Activated CD4-positive, alpha-beta T cell treated with anti-CD3 and anti-CD28 coated beads, Interleukin-2, amount 50 U/mL, for 48 hours (primary cell): ENCODE measurements at places on chromosomes 5 and 9.
A peak's percentile ranks its signal among the peaks of the same experiment; 100 is the strongest.

DNA sequence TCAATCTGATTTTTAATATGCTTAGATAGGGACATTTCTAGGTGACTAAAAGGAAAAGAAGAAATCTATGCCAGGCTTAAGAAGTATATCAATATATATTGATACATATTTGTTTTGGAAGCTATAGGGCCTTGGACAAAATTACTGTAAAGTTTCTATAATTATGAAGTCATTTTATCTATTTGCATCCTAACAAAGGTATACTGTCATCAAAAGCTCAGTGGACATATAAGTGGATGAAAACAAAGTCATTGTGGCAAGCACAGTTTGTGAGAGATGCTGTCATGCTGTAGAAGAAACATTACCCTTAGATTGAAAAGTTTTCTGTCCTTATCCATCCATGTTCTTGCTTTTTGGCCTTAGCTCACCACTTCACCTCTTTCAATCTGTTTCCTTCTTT, 140.3 kb upstream of the SPEF2 start:
- no peak for DNase-seq

- DNase-seq: no peak
Measured at GRCh38 chr9:127537792-127538191, 74.3 kb upstream of the STXBP1 start.

DNA sequence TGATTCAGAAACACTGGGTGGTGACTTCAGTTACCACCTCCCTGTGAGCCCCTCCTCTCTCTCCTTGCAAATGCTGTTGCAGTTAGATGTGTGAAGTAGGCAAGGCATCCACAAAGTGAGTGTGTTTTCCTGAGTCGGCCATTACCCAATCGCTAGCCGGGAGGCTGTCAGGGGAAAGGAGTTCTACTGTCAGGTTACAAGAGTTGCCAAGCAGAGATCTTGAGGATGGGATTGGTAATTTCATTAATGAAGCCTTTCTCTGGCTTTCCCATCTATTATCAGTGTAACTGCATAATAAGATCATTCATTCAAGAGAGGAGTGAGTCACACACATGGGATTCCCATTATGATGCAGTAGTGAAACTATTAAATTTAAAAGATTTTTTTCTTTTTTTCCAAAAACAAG, 106.9 kb downstream of the GLDC start:
- DNase-seq: no peak

- DNase-seq: no peak
Measured at GRCh38 chr5:961002-961710, 47.4 kb upstream of the NKD2 start.

DNA sequence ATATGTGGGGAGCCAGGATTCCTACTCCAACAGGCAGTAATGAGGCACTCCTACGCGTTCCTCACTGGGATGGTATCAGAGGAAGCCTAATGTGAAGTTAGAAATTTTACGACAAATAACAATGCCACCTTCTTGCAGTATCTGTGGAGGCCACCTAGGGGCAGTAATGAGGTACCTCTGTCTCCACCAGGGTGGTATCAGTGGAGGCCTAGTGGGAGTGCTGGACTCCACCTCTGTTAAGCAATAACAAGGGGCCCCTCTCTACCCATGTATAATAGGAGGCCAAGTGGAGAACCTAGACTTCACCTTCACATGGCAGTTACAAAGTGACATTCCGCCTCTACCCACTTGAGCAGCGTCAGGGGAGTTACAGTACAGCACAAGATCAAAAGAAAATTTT, 147.9 kb downstream of the PLPPR1 start:
- DNase-seq: peak; percentile 3

DNA sequence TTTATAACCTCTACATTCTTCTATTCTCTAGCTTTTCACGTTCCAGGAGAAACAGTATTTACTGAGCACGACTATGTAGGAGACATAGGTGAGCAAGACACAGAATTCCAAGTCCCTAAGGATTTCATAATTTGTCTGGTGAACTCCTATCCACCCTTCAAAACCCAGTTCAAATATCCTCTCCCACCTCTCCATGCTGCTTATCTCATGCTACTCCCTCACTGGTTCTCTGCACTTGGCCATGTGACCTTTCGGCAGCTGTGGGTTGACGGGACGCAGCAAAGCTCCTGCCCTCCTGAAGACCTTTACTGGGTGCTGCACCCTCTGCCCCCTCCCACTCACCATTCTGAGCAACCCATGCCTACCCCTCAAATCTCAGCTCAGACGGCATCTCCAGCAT, 173.2 kb downstream of the RGS3 start:
- DNase-seq: no peak

DNA sequence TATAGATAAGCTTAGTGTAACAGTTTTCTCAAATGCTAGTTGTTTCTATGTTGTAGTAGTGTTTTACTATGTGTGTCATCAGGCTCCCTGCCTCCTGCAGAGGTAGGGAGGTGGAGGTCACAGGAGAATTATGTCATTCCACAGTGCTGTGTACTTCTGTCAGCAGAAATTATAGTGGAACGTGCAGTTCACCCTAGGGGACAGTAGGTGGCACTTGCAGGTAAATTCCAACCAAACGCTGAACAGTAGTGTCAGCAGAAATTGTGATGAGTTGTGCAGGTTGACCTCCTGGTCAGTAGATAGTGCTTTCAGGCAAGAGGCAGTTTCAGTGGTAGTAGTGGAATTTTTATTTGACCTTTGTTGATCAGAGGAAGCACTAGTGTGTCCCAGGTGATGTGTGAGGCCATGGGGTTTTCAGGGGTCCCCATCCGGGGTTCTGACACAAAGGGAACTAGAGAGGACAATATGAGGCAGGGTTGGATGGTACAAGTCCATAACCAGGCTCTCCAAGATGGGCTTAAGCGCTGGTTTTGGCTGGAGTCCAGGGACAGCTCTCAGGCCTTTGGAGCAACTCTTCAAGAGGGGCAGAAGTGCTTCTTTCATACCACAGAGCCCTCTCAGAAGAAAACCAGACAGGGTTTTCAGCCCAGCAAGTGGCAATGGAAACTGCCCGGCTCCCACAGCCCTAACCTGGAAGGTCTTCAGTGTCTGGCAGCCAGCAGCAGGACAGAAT, 402.9 kb downstream of the CYLC2 start:
- peak; percentile 34 for DNase-seq

GRCh38 chr9:83981126-83981871, 694 bp downstream of the RMI1 start:
- DNase-seq: peak; percentile 49

DNA sequence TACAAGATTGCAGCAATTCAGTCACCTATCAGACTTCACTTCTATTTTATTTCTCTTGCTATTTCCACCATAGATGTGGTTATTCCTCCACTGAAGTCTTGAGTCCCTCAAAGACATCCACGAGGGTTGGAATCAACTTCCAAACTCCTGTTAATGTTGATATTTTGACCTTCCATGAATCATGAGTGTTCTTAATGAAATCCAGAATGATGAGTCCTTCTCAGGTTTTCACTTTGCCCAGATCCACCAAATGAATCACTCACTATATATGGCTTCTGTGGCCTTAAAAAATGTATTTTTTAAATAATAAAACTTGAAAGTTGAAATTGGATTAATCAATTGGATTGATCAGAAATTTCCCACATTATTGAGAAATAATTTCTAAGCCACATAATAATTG, 1821.0 kb downstream of the EFNA5 start:
- no peak for DNase-seq

DNA sequence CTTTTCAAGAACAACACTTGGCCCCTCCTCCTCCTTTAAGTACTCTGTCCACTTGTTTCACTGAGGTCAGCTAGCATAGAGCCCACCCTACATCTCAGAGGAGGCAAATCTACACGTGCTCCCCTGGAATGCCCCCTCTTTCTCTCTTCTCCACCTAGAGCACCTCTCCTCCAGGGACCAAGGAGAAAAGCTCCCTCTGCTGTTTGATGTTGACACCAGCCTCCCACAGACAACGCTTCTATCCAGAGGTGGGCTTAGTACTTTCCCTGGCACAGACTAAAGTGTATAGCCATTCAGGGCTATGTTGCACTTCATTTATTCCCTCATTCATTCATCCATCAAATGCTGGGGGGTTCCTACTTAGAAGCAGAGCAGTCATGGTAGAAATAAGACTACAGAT, 68.2 kb upstream of the TAF1L start:
- DNase-seq: no peak

GRCh38 chr5:131463656-131464055, 171.4 kb downstream of the RAPGEF6 start:
- DNase-seq: no peak

DNA sequence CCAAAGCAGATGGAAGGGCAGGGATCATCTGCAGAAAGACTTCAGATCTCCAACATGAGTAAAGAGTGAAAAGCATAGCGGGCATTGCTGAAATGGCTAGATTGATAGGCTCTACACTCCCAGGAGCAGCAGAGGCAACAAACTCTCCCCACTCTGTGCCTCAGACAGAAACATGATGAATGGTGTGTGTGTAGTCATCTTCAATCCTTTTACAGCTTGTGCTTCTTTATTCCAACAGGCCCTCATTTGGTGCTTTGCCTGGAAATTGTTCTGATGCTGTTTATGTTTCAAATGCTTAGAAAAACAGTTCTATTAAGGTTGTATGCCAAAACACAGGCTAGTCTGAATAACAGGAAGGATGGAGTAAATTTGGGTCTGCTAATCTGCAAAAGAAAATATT, 176.2 kb downstream of the DMRTA1 start:
- DNase-seq: no peak

- DNase-seq: no peak
Measured at GRCh38 chr5:1836176-1836890, 35.1 kb downstream of the NDUFS6 start.

- no peak for DNase-seq
Measured at GRCh38 chr5:87137283-87137682, 130.4 kb upstream of the RASA1 start.

DNA sequence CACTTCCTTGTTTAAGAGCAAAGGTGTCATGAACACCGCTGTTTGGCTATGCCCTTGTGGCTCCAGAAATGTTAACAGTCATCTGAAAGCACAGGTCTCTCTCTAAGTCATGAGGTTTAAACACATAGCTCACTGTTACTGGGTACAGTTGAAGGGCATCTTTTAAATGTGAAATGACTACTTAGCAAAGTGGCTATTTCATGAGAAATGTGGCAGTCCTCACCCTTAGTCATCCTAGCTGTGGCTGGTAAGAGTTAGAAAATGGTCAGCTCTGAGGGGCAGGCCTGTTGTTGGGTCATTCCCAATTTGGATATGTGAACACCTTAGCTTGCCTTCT, 24.2 kb upstream of the TMEM171 start:
- no peak for DNase-seq

DNA sequence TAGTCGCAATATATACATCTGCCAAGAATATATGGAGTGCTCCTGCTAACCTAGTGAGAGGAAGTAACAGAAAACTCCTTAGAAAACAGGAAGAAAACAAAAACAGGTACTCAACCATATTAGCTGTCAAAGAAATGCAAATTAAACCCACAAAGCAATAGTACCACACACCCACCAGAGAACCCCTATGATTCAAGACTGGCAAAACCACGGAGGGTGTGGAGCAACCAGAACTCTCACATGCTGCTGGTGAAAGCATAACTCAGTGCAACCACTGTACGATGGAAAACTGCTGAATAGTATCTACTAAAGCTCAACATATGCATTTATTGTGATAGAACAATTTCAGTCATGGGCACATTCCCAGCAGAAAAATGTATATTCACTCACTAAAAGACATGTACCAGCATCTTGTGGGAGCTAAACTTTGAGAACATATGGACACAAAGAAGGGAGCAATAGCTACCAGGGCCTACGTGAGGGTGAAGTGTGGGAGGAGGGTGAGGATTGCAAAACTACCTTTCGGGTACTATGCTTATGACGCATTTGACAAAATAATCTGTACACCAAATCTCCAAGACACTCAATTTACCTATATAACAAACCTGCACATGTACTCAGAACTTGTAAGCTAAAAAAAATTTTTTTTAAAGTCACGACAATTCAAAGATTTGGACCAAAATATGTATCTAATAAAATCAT, 34.0 kb downstream of the PTPN3 start:
- DNase-seq: peak; percentile 26

- DNase-seq: peak; percentile 25
Measured at GRCh38 chr9:37902796-37903646, 906 bp downstream of the SLC25A51 start.

DNA sequence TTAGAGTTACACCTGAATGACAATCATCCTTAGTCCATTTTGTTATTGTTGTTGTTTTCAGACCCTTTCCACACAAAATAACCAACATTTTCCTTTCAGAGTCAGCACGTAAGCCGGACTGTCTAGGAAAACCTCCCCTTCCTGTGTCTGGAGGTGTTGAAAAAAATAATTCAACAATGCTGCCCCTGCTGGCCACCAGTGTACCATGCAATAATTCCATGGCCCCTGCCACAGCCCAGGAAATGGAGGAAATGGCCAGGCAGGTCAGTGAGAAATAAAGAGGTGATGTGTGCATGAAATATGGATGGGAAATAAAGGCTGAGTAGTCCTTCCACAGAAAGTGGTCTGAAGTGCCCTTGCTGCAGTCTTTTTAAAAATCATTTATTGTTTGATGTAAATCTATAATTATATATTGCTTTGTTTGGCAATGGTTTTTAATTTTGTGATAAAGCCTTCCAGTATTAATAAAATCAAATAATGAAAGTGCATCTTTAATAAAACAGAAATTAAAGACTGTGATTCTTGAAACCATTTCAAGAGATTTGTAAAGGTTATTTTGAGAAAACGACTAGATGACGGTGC, 152.8 kb upstream of the PAPPA start:
- DNase-seq: peak; percentile 1

DNA sequence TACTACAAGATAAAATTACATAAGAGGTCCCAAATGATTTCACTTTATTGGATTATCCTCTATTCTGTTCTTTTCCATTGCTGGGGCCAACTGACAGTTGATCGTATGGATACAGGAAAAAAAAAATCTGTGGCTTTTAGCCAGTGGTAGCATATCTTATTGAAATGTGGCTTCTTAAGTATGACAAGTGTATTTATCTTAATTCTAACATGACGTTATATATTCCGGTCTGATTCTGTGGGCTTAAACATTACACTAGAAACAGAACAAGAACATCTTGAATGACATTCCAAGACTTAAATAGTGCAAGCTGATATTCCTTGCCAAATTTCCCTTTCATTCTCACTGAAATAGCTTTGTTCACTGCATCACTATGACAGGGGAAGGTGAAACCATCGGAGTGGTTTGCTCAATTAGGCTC, 117.9 kb downstream of the INSYN2B start:
- no peak for DNase-seq

DNA sequence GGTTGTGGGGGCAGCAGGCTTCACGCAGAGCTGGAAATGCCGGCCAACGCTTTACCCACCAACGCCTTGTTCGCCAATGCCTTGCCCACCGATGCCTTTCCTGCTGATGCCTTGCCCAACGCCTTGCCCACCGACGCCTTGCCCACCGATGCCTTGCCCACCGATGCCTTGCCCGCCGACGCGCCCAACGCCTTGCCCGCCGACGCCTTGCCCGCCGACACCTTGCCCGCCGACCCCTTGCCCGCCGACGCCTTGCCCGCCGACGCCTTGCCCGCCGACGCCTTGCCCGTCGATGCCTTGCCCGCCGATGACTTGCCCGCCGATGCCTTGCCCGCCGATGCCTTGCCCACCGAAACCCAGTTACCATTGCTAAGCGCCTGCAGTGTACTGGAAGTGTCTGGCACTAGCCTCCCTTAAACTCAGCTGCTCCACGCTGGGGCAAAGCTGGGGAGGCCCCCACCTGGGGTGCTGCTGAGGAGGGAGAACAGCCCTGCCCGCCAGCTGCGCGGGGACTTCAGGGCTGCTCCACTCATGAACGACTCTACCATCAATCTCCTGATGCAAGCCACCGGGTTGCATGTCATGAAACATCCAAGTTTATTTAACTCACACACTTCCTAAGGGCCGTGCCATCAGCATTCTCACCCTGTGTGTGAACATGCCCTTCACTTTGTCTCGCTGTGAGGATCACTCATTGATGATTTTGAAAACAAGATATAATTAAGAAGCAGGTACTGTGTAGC, 1.8 kb downstream of the SLC6A18 start:
- no peak for DNase-seq

GRCh38 chr5:136226401-136226800, 33.4 kb upstream of the SMIM32 start:
- no peak for DNase-seq
